ENCODE measurements at places on chromosomes 13 and 19.
A peak's percentile ranks its signal among the peaks of the same experiment; 100 is the strongest.

- DNase-seq = no peak
These were observed 2882.5 kb downstream of the PCDH9 start for GRCh38 chr13:64347664-64348063.

DNA sequence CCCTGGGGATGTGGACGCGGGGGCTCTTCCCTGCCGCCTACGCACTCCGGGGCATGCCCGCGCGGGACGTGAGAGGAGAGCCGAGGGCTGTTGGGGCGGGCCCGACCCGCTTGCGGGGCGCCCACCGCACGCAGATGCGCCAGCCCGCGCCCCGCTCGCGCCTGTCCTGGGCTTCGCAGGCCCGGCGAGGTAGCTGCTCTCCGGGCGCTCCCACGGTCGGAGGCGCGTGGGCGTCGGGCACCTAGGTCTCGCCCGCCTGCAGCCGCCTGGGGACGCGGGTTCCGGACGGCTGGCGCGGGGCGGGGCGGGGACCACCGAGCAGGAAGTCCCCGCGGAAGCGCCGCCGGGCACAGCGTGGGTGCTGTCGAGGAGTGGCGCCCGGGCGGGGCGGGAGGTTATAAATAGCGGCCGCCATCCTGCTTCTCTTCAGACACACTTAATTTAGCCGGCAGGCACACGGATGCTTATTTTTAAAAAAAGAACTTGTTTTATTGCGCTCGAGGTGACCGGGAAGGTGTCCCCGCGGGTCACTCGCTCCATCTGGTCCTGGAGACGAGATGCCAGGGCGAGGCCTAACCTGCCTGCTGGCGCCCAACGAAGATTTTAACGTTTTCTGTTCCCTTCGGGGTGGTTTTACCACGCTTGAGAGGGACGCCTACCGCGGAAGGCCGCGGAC lies 561 bp upstream of the GJA3 start:
- peak; percentile 23 for DNase-seq

DNA sequence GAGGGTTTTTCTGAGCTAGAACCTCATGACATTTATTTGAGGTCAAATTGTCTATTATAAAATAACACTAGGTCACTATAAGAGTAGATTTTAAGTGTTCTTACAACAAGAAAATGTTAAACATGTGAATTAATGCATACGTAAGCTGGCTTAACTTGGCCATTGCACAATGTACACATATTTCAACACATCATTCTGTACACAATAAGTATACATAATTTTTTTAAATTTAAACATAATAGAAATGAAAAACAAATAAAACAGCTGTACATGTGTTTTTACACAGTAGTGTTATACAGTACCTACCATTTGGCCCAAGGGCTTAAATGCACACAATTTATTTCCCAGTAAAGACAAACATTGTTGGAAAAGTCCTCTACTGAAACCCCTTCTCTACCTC lies 269.9 kb downstream of the DACH1 start:
- DNase-seq = no peak

DNA sequence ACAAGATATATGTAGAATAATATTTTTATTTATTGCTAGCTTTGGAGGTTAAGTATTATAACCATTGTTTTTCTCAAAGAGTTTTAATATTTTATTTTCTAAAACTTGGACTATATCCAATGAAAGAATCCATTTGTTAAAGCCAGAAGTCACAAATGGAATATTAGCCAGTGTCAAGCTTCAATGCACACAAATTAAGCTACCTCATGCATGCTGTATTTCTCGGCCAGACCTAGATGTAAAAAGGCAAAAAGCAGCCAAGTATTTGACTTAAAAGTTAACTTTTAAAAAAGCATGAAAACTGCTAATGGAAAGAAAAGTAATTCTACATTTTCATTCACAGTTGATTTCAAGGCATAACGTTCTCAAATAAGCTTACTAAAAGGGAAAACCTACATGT lies 160.0 kb upstream of the ATXN8OS start:
- no peak for DNase-seq

DNA sequence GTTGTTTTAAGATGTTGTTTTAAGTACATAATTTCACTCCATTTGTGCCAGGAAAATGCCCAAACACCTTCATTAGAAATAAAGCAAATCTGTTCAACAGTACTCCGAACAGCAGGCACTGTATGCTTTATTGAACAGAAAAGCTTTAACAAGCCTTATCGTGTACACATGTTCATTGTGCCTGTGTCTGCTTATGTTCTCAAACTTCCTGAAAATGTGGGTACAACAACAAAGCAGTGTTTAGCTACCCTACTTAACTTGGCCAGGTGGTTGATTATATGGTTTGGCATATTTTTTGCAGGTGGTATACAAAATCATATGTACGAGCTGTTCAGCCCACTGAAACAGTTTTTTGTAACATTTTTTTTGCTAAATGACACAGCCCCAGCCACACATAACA lies 718.0 kb downstream of the DACH1 start:
- DNase-seq = no peak

- no peak for DNase-seq
These were observed 6.4 kb downstream of the ZNF773 start for GRCh38 chr19:57506163-57506562.

DNA sequence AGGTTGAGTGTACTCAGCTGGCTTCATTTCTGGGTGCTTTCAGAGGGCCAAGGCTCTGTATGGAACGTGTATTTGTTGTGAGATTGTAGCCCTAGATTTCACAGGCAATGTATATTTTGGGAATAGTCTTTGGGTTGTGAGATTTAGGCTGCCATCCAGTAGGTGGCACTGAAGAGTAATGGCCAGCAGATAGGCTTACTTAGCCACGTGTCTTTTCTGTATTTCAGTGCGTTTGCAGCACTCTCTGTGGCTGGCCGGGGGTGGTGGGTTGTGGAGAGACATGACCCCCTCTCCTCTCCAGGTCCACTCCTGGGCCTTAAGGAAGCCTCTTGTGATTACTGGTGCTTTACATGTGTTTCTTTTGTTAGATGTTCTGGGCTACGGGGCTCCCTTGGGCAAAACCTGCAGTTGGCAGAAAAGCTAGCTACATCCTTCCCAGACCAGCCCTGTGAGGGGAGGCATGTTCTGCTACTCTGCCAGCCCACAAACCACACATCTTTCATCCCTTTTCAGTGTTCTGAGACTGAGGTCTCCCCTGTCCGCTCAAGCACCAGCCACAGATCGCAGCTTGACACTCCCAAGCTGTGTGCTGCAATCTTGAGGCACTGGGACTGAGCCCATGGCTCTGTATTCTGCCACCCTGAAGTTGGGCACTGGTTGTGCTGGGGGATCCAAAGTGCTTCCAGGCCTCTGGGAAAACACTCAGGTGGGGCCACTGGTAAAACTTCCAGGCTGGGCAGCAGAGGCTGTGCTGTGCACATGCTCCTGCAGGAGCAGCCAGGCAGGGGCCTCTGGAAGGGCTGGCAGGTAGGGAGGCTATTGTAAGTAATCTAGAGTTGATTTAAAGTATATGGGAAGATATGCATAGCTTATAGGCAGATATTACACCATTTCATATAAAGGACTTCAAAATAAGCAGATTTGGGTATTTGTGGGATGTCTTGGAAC lies 1096.8 kb upstream of the PCDH20 start:
- DNase-seq = no peak

GRCh38 chr19:43759515-43759914 lies 4.8 kb upstream of the SMG9 start:
- no peak for DNase-seq

DNA sequence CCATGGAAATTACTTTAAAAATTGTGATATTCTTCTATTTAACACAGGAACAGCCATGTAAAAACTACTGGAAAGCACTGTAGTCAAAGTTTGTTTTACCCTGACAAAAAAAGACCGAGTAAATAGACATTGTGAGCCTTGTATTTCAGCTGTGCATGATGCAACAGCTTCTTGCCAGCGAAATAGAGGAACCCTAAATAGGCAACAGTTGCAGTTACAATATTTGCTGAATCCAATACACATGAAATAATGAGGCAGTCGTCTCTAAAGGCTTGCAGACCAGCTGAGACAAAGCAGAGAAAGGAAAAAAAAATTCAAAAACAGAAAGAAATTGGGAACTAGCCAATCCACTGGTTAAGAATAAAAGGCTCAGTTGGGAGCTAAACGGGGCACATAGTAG lies 1001.1 kb downstream of the OLFM4 start:
- no peak for DNase-seq

DNA sequence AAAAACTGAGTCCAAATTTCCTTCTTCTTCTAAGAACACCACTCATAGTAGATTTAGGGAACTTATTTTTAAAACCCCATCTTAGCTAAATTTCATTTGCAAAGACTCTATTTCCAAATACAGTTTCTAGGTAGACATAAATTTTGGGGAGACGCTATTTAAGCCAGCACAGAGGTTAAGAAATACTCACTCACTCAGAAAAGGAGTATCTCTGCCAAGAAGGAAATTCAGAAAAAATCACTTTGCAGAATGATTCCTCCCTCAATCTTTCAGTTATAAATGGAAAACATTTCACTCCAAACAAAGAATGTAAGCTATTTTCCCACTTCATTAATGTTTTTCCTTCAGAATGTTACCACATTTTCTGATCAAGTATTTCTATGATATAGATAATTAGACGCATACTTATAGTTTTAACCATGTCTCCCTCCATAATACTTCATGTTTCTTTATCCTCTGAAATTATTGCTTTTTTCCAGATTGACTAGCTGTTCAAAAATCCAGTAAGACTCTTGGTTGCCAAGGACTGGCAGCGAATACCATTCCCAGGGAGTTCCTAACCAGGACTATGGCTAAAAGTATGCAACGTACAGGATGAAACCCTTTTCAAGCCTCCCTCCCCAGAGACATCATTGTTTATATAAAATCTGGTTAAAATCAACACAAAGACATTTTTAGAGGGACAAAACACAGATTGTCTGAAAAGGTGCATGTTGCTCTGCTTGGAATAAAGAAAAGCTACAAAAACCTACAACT lies 52.5 kb upstream of the RXFP2 start:
- DNase-seq = no peak

- no peak for DNase-seq
These were observed 541 bp downstream of the ASPDH start for GRCh38 chr19:50512999-50513745.

DNA sequence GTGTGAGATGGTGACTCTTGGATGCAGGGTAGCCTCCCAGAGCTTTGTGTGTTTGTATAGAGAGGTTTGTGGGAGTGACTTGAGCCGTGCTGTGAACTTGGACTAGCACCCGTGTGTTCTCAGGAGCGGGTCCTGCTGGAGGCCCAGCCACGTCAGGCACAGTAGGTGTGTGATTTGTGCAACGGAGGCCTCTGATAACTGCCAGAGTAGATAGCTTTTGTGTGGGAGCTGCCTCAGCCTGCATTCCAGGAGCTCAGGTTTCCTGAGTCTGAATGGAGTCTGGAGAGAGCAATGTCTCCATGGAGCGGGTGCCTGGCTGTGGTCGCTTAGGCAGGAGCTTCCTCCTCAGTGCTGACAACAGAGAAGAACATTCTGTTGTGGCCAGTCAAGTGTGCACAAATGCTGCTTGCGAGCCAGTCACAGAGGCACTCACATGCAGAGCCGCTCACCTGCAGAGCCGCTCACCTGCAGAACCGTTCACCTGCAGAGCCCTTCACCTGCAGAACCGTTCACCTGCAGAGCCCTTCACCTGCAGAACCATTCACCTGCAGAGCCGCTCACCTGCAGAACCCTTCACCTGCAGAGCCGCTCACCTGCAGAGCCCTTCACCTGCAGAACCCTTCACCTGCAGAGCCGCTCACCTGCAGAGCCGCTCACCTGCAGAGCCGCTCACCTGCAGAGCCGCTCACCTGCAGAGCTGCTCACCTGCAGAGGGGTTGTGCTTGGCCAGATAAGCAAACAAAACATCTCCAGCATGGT lies 32.6 kb downstream of the TFDP1 start:
- no peak for DNase-seq

GRCh38 chr13:51942189-51942588 lies 69.1 kb downstream of the ATP7B start:
- no peak for DNase-seq

DNA sequence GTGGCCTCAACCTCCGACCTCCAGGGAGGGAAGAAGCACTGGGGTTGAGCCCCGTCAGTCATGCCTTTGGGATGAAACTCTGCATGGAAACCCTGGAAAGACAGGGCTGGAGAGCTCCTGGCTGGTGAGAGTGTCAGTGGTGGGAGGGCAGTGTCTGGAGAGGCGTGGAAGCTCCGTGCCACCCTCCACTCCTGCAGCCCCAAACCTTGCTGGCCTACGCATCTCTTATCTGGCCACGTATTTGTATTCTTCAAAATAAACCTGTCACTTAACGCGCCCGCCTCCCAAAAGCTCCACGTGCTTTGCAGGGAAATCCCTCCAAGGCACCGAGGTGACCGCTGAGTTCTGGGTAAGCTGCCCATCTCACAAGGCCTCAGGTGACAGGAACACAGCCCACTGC lies 84.3 kb downstream of the TEX29 start:
- no peak for DNase-seq

DNA sequence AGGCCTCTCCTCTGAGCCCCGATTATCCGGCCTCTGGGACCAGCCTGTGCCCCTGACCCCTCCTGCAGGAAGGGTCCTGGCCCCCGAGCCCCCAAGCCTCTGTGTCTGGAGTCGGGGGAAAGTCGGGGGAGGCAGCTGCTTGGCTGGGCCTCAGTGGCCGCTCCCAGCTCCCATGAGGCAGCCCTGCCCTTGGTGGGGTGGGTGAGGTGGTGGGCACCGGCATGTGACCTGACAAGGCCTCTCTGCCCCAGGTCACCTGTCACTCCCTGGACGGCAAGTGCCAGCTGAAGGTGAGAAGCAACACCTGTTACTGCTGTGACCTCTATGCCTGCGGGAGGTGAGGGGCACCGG lies 41.5 kb downstream of the TMEM255B start:
- no peak for DNase-seq

- DNase-seq = no peak
These were observed 62.3 kb downstream of the CHST8 start for GRCh38 chr19:33683881-33684537.

Data from activated naive CD4-positive, alpha-beta T cell (primary cell).